ENCODE measurements at places on chromosomes 16 and 17. TPM values are rescaled to one million over a fixed set of nuclear protein-coding genes. Genes with fewer than 3 reads are reported as not detected.

DNA sequence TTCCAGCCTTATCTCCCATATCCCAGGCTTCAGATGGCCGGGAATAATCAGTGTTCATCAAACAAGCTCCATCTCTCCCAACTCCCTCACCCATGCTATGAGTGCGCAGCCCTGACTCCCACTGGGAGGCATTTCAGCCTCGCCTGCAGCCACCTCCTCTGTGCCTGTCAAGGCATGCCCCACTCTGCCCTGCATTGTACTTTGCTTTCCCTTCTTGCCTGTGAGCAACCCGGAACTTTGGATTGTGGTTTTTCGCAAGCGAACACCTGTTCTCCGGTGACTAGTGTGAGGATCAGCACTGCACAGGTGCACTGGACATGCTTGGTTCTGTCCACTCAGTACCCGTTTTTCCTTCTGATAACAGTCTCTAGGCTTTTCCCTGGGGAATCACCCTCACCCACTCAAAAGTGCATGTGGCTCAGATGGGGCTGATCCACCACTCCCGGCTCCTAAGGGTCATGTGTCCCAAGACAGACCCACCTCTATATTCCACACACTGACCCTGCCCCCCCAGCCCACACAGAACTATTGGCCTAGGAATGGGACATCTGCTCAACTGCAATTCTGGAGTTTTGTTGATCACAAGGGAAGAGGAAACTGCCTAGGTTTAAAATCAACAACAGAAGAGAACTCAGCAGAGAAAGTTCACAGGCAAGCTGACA lies 9.1 kb downstream of the CHST6 start:
- H3K27me3 ChIP-seq = no peaks in the 10 kb centered on the region
- H3K36me3 ChIP-seq = no peaks in the 10 kb centered on the region
- no peak overlapping the region for H3K27ac ChIP-seq

GRCh38 chr17:68821860-68822696 lies 133.1 kb downstream of the ABCA8 start:
- H3K27me3 ChIP-seq = no peaks in the 10 kb centered on the region
- no peaks in the 10 kb centered on the region for H3K4me1 ChIP-seq
- H3K36me3 ChIP-seq = no peaks in the 10 kb centered on the region
- H3K4me3 ChIP-seq = no peak overlapping the region
- no peak for DNase-seq

- DNase-seq = no peak
- H3K27me3 ChIP-seq = no peaks in the 10 kb centered on the region
- no peak overlapping the region for H3K27ac ChIP-seq
- no peak overlapping the region for H3K4me3 ChIP-seq
- H3K36me3 ChIP-seq = no peaks in the 10 kb centered on the region
Measured at GRCh38 chr16:58931436-58931835, 197.3 kb upstream of the GOT2 start.

DNA sequence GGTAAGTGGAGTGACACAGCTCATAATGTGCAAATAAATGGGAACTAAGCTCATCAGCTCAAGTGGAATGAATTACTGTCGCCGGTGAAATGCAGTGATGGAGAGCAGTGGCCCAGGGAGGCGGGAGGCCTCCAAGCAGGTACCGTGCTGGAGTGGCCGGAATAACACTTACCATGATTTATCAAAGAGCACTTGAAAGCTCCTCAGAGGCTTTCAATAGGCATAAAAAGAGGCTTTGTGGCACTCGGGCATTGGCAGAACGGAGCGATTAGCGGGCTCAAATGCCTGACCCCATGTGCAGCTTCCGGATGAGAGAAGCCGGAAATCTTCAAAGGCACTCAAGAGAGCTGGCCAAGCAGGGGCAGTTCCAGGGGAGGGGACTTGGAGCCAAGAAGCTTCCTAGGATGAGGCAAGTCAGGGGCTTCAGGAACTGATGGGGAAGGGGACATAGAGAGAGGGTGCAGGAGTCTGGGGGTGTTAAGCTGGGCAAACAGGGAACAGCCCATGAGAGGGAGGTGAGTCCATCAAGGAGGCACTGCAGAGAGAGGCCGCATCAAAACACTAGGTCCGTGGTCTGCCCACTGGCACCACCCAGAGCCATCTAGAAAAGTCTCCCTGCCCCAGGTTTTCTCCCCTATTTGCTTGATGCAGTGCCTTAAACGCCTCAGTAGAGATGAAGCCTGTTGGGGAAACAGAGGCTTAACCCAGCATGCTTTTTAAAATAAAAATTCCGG lies 144.0 kb upstream of the IRX6 start:
- no peaks in the 10 kb centered on the region for H3K4me1 ChIP-seq
- H3K4me3 ChIP-seq = no peak overlapping the region
- no peaks in the 10 kb centered on the region for H3K27me3 ChIP-seq
- no peak for DNase-seq

GRCh38 chr16:4090351-4090851 lies 25.8 kb downstream of the ADCY9 start:
- no peaks in the 10 kb centered on the region for H3K27me3 ChIP-seq
- no peak for DNase-seq
- peaks cover 47% of the 10 kb centered on the region for H3K4me1 ChIP-seq
- H3K4me3 ChIP-seq = no peak overlapping the region
- H3K27ac ChIP-seq = peak overlapping the region; percentile 12

DNA sequence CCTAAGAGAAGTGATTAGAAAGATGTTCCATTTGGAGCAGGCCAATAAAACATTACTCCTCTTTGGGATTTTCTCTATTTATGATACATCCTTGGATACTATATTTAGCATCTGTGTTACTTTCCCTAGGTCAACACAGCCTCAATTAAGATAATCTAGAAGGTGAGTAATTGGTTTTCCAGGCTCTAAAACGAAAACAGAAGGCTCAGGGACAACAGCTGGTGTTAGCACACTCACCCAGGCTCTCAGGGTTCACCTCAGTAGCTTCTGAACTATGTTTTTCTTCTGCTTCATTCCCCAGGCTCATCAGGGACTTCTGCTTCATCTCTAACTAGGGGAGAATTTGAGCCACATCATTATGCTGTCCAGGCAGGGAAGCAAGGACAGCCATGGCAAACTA lies 76.6 kb downstream of the ZZEF1 start:
- no peaks in the 10 kb centered on the region for H3K27me3 ChIP-seq
- no peak overlapping the region for H3K27ac ChIP-seq
- no peaks in the 10 kb centered on the region for H3K4me1 ChIP-seq
- DNase-seq = no peak

DNA sequence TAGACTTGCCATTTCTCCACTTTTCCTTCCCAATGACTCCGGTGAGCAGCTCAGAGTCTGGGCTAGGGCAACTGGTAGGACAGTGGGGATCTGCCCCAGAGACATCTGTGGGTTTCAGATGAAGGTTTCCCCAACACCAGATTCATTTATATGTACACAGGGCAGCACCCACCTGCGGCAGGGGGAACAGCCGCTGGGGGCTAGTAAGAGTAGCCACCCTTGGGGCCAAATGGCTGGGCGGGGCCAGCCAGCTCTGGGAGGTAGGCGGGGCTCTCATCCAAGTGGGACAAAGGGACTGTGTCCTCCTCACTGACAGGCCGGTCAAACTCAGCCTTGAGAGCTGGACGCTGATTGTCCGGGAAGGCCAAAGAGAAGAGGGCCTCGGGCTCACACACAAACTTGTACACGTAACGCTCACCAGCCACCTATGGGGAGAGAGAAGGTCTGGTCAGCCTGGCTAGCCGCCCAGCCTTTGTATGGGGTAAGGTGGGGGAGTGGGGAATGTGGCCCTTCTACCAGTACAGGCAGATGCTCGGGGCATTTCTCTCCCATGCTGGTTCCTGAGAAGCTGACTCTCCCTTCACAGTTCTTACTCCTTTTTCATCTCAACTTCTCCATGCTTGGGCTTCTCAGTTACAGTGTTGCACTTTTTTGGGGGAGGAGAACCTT lies 17.7 kb downstream of the ETV4 start:
- peaks cover 15% of the 10 kb centered on the region for H3K36me3 ChIP-seq
- H3K4me3 ChIP-seq = no peak overlapping the region
- H3K27ac ChIP-seq = no peak overlapping the region
- H3K27me3 ChIP-seq = no peaks in the 10 kb centered on the region

- peaks cover 59% of the 10 kb centered on the region for H3K36me3 ChIP-seq
- peaks cover 23% of the 10 kb centered on the region for H3K4me1 ChIP-seq
- no peak overlapping the region for H3K4me3 ChIP-seq
- H3K27ac ChIP-seq = no peak overlapping the region
- H3K27me3 ChIP-seq = no peaks in the 10 kb centered on the region
- DNase-seq = no peak
Measured at GRCh38 chr16:56368545-56368944, 56.8 kb downstream of the AMFR start.

GRCh38 chr16:48231727-48232492 lies 12.2 kb upstream of the LONP2 start:
- H3K36me3 ChIP-seq = no peaks in the 10 kb centered on the region
- no peak for DNase-seq
- no peak overlapping the region for H3K27ac ChIP-seq

DNA sequence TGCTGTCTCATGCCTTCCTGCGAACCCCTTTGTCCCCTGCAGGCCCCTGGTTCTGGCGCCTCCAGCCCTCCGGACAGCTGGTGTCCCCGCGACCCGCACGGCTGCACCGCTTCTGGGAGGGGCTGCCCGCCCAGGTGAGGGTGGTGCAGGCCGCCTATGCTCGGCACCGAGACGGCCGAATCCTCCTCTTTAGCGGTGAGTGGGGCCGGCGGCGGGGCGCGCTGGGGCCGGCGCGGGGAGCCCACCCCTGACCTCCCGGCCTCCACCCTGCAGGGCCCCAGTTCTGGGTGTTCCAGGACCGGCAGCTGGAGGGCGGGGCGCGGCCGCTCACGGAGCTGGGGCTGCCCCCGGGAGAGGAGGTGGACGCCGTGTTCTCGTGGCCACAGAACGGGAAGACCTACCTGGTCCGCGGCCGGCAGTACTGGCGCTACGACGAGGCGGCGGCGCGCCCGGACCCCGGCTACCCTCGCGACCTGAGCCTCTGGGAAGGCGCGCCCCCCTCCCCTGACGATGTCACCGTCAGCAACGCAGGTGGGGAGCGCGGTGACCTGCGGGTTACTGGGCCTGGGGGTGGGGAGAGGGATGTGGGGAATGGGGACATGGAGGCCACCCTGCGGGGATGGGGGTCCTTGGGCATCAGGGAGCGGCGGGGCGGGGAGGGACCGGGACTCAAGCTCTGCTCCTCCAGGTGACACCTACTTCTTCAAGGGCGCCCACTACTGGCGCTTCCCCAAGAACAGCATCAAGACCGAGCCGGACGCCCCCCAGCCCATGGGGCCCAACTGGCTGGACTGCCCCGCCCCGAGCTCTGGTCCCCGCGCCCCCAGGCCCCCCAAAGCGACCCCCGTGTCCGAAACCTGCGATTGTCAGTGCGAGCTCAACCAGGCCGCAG lies 7.1 kb upstream of the IL32 start:
- no peaks in the 10 kb centered on the region for H3K36me3 ChIP-seq
- H3K4me3 ChIP-seq = peak overlapping the region; percentile 91
- peak overlapping the region; percentile 67 for H3K27ac ChIP-seq

GRCh38 chr17:55416000-55416399 lies 5.6 kb downstream of the MMD start:
- peaks cover 16% of the 10 kb centered on the region for H3K36me3 ChIP-seq
- H3K27me3 ChIP-seq = no peaks in the 10 kb centered on the region

DNA sequence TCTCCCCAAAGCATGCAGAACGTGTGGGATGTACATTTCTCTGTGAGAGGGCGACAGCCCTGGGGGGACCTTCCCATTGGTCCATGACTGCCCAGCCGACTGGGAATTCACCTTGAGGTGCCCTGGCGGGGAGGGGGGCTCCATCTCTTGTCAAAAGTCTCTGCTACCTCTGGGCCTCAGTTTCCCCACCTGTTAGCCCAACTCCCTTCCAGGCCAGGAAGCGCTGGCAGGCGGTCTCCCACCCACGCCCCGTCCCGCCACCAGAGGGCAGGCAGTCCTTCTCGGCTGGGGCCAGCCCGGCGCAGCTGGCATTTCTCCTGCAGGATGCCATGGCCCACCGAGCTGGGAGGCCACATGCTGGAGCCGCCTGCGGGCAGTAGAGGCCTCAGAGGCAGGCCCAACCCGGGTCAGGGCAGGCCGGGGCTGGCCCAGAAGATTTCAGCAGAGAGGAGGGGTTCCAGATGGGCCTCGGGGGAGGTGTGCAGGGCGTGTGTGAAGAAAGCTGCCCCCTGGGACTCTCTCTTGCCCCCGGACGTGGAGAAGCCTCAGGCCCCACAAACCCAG lies 16.6 kb downstream of the CD7 start:
- peaks cover 34% of the 10 kb centered on the region for H3K4me1 ChIP-seq
- H3K36me3 ChIP-seq = no peaks in the 10 kb centered on the region
- no peaks in the 10 kb centered on the region for H3K27me3 ChIP-seq
- no peak overlapping the region for H3K4me3 ChIP-seq
- no peak overlapping the region for H3K27ac ChIP-seq
- DNase-seq = peak; percentile 87

- no peak for DNase-seq
- no peaks in the 10 kb centered on the region for H3K36me3 ChIP-seq
- no peak overlapping the region for H3K4me3 ChIP-seq
- peaks cover 33% of the 10 kb centered on the region for H3K27me3 ChIP-seq
Measured at GRCh38 chr16:49969091-49970030, 55.7 kb upstream of the CNEP1R1 start.

GRCh38 chr16:66261826-66262225 lies 104.7 kb upstream of the CDH5 start:
- H3K27me3 ChIP-seq = no peaks in the 10 kb centered on the region
- H3K4me3 ChIP-seq = no peak overlapping the region
- no peaks in the 10 kb centered on the region for H3K4me1 ChIP-seq
- no peaks in the 10 kb centered on the region for H3K36me3 ChIP-seq
- no peak overlapping the region for H3K27ac ChIP-seq

CDYL2 gene
- total RNA-seq = 8.8 TPM

RPL19 gene
- total RNA-seq = 3,053 TPM

CNTD1 gene
- not detected for total RNA-seq

AOC3 gene
- 134 TPM for total RNA-seq

IRX3 gene
- not detected for total RNA-seq

EFCAB13 gene
- total RNA-seq = 8.7 TPM
